IPS DF 19.7 (cell line): ENCODE measurements at places on chromosomes 3 and 15.

- no peak for DNase-seq
Measured at GRCh38 chr15:67794832-67795574, 30.3 kb upstream of the SKOR1 start.

DNA sequence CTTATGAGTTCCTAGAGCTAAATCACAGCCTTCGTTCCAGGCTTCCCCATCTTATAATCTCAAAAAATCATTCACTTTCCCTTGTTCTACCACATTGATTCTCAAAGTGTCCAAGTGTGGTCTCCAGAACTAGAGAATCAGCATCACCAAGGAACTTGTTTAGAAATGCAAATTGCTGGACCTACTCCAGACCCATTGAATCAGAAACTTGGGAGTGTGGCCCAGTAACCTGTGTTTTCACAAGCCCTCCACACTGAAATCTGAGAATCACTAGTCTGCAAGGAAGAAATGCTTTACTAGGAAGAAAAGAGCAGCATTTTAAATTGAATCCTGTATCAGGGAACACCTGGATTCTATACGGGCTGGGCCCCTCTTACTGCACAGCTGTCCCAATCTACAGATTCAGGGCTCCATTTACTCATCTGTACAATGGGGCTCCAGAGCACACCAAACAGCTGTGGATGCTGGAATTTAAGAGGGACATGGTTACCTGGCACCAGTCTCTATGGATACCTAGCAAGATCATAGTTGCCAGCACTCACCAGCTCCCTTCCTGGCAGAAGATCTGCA lies 3.9 kb downstream of the MEGF11 start:
- DNase-seq, result no peak

DNA sequence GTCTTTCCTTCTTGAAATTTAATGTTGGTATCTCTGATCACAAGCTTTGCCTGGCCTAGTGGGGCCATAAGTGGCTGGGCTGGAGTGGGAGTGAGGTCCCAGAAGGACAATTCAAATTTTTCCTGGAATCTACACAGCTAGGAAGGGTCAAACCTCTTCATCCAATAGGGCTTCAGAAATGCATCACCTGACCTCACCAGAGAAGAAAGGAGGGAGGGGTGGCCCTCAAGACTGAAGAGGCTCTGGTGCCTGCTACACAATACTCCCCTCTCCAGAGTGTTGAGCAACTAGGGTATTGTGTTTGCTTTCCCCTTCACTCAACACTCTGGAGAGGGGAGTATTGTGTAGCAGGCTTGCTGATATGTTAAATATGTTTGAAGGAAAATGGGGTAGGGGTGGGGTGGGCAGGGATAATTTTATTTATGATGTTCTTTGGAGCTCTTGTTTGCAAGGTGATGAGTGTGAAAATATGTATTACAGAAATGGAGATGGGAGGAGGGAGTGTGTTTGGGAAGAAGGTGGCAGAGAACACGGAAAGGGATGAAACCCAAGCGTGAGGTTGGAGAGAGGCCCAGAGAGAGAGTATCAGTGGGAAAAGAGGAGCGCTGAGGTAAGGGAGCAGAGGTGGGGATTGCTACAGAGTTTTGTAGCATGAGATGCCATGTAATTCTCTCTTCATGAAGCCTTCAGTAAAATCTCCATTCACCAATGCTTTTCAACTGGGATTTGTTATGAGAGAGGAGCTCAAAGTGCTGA lies 5.7 kb upstream of the KLHL24 start:
- no peak for DNase-seq

GRCh38 chr3:45210308-45211041 lies 15.6 kb downstream of the TMEM158 start:
- DNase-seq, result no peak

GRCh38 chr3:32934150-32934742 lies 17.2 kb upstream of the CCR4 start:
- no peak for DNase-seq

- no peak for DNase-seq
Measured at GRCh38 chr15:36472672-36473071, 106.8 kb upstream of the CDIN1 start.

DNA sequence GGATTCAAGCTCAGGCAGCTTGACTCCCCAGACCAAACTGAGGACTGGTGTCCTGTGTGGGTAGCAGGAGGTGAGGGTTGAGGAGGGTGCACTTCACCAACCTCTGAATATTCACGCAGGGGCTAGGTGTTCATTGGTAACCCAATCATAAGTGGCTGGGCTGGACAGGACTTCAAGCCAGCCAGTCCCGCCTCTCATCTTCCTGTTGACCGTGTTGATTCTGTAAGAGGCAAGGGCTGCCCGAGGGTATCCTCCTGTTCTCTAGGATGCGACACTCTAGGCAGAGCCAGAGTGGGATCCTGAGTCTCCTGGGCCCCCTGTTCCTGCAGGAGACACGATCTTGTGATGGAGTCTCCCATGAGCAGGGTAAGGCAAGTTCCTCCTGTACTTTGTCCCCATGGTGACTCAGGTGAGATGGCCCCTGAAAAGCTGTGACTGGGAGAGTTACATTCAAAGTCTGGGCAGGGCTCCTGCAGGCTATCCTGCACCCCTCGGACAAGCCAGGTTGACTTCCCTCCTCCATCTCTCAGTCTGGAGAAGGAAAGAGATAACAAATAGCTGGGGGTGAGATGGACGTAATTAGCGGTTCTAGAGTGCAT lies 58.1 kb upstream of the POMGNT2 start:
- DNase-seq, result no peak

DNA sequence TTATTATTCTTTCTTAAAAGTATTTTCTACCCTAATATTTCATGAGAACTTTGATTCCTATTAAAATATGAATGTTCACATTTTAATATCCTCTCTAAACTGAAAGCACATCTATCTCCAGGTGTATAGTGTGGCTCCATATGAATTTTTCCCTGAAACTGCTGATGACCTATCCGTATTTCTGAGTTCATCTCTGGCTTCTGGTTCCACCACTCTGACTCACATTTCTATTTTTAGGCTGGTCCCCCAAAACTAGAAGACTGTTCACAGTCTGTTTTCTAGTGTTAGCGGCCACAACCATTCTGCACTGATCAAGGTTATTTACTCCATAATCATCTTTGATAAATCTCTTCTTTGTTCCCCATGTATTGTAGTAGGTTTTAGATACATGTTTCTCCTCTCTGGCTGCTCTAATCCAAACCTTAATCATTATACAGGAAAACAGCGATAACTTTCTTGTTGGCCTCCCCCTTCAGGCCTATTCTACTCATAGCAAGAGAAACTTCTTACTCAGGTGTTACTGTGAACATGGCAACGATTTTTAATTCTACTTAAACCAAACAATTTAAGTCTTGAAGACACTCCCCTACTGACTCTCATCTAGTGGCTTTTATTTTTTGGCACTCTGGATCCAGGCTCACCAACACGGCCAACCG lies 12.8 kb downstream of the ADPGK start:
- DNase-seq, result no peak

GRCh38 chr15:28086175-28086703 lies 12.9 kb downstream of the OCA2 start:
- DNase-seq, result no peak

GRCh38 chr3:23650371-23651140 lies 155.2 kb upstream of the UBE2E1 start:
- DNase-seq, result no peak

DNA sequence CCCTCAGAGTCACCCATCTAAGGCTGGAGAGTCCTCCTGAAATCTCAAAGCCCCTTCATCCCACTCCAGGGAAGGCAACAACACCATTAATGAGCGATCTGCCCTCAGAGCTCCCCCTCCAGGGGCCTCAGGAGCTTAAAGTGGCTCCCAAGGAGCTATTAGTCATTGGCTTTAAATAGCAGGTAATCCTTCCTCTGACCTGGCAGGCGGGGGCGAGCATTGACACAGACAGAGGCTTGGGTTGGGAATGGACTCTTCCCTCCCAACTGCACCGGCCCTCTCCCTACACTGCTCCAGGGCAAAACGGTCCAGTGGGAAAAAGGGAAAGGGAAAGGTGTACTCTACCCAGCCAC lies 1.4 kb downstream of the MFGE8 start:
- no peak for DNase-seq

GRCh38 chr3:189195302-189195701 lies 23.5 kb downstream of the TPRG1 start:
- no peak for DNase-seq

- DNase-seq, result no peak
Measured at GRCh38 chr3:169848741-169849140, 21.0 kb downstream of the LRRC31 start.

DNA sequence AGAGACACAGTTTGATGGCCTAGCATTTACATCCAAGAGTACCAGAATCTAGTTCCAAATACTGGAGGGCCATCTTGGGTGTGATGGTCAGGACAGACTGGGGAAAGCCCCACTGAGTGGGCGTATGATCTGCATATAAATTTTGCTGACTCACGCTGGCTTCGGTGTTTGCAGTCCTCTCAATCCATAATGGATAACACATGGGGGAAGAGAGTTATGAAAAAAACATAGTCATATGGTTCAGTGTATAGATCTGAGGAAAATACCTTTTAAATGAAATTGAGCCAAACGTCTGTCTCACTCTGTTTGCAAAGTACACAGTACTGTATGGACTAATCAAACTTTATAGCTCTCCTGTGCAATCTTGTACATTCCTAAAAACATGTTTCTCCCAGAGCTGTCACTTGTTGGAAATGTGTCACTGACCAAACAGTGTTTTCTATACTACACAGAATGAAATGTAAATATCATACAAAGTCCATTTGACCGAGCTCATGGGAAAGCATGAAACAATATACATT lies 125.3 kb upstream of the THBS1 start:
- DNase-seq, result no peak

DNA sequence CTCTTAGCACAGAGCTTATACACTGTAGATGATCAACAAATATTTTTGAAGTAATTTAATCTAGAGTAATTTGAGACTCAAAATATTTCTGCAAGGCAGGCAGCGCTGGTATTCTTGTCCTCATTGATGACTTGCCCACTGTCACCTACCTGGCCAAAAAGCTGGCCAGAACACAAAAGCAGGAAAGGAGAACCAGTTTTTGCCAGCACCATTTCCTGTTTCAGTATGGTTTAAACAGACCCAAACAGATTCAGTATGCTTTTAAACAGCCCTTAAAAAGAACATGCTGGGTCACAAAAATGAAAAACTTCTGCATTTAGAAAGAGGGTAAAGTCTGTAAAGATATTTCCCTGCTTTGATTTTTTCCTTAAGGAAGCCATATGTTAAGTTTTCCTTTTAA lies 42.3 kb upstream of the ZNF280D start:
- DNase-seq, result no peak

- no peak for DNase-seq
Measured at GRCh38 chr15:78628227-78628626, 7.4 kb upstream of the CHRNA3 start.

GRCh38 chr15:74175271-74176191 lies 2.0 kb downstream of the ISLR start:
- DNase-seq, result no peak

DNA sequence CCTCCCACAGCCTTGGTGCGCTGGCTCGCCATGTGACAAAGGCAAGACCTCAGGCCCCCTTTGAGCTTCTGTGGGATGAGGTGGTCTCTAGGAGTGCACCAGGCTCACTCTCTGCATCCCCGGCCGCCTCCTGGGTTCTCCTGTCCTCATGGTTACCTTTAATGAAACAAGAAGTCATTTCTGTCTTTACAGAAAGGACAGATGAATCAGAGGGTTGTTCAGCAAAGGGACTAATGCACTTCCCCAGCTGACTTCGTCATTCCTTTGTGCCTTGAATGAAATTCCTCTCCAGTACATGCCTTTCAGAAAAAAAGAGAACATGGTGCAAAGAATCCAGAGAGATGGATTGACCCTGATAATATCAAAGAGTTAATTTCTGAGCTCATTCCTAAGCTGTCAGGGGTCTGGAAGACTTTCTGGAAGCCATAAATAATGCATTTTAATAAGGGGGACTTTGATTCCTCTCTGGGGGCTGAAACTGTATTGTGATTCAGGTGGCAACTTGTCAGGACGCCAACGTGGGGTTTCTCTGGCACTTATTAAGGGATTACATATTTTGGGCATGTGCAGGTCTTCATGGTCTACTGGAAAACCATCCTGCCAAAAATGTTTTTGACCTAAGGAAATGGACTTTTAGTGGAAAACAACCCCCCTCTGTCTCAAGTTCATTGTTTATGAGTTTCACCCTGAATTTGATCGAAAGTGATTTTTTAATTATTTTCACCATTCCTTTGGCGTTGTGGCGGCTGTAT lies 122.7 kb downstream of the FBLN2 start:
- DNase-seq, result no peak

- no peak for DNase-seq
Measured at GRCh38 chr15:28004143-28005003, 94.7 kb downstream of the OCA2 start.

- DNase-seq, result no peak
Measured at GRCh38 chr15:55518641-55519040, 10.6 kb upstream of the DNAAF4 start.

- no peak for DNase-seq
Measured at GRCh38 chr3:179563271-179563783, 601 bp downstream of the ACTL6A start.

DNA sequence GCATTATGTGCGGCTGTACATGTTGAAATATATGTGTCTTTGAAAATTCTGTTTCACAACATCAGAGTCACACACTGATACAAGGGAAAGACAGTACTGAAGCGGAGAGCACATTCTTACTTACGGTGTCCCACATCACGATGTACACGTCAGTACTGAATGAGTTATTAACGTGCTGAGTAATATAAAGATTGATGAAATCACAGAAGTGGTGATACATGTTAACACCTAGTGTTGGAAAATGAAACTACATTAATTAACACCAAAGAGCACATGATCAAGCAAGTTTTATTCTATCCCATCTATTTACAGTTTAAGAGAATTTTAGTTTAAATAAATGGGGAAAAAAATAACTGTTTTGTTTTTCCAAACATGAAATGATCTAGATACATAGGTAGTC lies 15.6 kb downstream of the EOGT start:
- DNase-seq, result no peak

- no peak for DNase-seq
Measured at GRCh38 chr3:187491371-187491770, 123.2 kb downstream of the RTP4 start.

DNA sequence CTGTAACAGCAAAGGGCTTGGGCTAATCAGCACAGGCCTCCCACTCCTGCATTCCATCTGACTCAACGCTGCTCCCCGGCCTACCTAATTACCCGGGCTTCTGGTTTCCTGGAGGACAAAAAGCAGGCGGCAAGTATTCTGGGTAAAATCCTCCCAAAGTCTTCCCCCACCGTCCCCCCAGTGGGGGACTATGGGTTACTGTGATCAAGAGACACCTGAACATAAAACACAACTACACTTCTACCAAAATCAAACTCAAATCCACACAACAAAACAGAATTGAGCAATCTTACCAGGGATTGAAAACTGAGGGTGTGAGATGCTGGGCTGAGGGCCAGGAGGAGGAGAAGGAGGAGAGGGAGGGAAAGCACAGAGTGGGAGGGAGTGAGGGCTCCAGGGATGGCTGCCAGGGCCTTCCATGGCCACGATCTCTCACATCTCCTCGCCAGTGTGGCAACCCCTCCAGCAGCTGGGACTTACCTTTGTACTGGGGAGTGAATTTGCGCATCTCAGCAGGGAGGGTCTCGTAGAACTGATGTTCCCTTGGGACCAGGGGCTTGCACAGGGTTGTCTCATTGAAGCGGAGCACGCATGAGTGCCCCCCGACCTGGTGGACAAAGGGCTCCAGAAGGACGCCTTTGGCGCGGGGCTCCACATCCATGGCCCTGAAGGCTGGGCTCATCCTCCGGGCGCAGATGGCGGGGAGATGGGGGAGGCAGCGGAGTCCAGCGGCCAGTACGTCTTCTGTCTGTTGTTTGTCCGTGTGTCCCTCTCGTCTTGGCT lies 9.1 kb upstream of the NCKIPSD start:
- DNase-seq, result no peak
